ENCODE measurements at places on chromosomes 1 and 21.

DNA sequence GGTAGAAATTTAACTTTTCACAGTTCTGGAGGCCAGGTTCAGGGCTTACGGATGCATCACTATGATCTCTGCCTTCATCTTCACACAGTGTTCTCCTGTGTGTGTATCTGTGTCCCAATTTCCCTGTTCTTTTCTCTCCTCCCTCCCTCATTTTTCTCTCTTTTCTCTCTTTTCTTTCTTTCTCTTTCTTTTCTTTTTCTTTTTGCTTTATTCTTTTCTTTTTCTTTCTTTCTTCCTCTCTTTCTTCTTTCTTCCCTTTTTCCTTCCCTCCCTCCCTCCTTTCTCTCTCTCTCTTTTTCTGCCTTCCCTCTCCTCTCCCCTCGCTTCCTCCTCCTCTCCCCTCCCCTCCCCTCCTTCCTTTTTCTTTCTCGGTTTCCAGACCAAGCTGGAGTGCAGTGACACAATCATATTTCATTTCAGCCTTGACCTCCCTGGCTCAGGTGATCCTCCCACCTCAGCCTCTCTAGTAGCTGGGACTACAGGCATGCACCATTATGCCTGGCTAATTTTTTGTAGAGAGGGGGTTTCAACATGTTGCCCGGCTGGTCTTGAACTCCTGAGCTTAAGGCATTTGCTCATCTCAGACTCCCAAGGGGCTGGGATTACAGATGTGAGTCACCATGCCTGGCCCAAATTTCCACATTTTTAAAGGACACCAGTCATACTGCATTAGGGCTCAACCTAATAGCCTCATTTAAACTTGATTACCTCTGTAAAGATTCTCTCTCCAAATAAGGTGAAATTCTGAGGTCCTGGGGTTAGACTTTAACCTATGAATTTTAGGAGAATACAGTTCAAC, 115.9 kb downstream of the HUNK start:
- DNase-seq: no peak

DNA sequence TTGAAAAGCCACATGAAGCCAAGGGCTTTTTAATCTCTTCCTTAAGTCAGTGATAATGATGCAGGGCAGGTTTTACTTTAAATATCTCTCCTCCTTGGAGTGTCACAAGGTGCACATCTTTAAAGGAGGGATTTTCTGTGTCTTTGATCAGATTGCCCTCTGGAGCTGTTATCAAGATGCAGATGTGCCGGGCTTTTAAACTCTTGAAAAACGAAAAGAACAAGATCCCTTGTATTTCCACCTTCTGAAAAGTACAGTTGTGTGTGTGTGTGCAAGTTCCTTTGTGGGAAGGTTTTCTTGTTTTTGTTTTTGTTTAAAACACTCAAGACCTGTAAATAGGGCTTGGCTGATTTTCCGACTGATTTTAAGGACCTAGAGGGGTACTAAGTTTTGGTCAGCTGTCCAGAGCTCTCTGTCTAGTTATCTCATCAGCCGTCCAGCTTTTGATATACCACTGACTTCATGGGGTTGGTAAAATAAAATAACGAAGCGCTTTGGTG, 1.6 kb downstream of the MARK1 start:
- DNase-seq: no peak

GRCh38 chr1:198755715-198756114, 116.9 kb downstream of the PTPRC start:
- no peak for DNase-seq

- no peak for DNase-seq
These were observed 1.9 kb upstream of the EPHB2 start for GRCh38 chr1:22708777-22709176.

DNA sequence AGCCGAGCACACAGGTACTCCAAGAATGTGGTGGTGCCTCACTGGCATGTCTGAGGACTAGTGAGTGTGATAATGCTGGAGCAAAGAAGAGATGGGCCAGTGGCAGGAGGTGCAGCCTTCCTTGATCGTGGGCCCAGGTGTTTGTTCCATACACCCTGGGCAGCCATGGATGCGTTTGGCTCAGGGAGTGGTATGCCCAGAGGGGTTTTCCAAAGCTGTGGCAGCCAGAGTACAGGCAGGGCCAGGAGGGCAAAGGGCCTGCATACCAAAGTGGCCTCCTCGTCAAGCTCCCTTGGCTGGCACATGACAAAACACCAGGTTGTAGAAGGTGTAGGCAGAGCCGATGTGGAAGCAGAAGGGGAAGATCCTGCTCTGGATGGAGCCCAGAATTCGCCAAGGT, 19.0 kb downstream of the PARS2 start:
- DNase-seq: no peak

DNA sequence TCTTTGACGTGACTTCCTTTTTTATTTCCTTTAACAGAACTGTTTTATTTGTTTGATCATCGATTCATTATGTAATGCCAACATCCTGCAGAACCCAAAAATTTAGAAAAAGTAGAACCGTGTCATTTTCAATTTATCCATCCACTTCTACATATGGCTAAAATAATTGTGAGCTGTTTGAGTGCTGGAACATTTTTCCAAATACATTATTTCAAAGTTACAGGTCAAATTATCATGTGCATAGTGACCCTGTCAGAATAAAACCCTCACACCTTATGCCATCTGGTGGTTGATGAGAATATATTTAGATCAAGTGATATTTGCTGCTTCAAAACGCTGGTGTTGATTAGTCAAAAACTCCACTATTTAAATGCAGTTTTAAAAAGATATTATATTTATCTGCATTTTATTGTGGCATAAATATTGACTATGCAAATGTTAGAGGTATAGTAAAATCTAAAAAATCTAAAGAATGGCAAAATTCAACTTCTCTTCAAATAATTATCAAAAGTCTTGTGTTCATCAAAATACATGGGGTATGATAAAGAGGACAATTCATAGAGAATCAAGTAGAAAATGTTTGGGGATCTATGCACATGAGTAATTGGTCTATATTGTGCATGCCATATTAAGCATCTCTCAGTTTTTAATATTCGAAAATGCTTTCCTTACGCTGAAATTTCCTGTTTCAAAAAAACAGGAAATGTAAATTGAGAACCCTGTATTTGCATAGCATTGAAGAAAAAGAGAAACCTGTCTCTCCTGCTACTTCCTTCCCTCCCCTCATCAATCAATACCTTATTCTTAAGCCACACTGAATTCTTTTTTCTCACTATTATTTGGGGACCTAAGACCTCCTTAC, 39.7 kb downstream of the UBE2U start:
- DNase-seq: peak; percentile 50

GRCh38 chr1:21638531-21639341, 30.4 kb downstream of the RAP1GAP start:
- DNase-seq: peak; percentile 88

DNA sequence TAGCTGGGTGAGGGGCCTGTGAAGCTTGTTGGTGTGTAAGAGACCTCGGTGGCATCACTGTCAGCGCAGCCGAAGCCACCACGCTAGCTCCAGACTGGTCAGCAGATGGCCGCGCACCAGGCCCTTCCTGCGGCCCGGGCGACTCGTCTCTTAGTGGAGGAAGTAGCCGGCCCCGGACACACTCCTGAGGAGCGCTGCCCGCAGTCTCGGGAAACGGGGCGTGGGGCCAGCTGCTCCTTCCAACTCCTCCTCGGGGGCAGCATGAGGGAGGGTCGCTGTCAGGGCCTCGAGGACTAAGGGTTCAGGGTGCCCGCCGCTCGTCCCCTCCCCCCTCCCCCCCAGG, 20.4 kb downstream of the H3-3A start:
- DNase-seq: no peak

DNA sequence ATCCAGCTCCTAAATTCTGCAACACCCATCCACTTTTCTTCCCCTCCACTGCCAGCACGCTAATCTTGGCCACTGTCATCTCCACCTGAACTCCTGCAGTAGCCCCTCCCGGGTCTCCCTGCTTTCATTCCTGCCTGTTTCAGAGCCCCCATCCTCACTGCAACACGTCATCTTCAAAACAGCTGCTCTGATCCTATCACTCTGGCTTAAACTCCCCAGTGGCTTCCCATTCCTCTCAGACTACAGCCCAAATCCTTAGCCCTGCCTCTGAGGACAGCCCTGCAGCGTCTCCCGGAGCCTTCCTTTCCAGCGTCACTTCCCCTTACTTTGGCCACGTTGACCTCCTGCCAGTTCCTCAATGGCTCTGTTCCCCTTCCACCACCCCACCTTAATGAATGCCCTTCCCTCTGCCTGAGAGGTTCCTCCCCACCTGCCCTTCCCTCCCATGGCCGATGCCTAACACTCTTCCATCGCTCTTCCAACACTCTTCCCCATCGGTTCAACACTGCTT, 22.9 kb upstream of the IFNAR2 start:
- DNase-seq: no peak

DNA sequence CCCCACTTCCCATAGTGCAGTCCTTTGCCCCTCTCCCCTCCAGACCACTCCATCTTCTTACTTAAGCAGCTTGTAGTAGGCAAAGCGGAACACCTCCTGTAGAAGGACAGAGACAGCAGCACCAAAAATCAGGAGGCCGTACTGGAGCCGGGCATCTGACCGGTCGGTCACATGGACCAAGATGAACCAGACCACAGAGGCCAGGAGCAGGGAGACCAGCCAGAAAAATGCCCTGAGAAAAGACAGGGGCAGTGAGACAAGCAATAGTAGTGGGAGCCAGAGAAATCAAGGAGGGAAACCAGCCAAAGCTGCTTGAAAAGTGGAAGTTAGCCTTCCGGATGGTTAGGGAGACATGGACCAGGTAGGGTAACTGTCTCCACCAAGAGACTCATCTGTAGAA, 920 bp downstream of the APH1A start:
- no peak for DNase-seq

DNA sequence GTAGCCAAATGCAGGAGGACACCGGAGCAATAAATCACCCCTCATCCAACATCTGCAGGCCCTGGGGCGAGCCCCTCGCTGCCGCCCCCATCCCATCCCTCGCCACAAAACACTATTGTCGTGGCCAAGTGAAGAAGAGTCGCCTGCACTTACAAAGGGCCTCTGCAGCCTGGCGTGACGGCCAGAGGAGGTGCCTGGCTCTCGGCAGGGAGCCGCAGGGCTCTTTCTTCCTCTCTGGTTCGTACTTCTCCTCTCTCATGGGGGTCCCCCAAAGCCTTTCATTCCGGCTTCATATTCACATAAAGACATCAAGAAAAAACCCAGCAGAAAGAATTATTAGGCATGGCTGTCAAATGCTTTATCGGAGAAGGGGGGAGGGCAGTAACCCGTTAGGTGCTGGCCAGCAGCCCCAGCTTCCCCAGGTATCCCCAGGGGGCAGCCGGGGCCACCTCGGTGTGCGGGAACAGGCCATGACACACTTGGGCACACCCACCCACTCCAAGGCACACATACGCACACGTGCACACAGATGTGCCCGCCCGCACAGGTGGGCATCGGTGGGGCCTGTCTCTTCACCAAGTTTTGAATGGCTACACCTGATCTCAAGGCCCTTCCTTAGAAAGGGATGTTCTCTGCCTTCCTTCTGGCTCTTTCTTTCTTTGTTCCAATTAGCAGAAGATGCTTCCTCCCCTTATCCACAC, 149.1 kb downstream of the PRDM16 start:
- no peak for DNase-seq

DNA sequence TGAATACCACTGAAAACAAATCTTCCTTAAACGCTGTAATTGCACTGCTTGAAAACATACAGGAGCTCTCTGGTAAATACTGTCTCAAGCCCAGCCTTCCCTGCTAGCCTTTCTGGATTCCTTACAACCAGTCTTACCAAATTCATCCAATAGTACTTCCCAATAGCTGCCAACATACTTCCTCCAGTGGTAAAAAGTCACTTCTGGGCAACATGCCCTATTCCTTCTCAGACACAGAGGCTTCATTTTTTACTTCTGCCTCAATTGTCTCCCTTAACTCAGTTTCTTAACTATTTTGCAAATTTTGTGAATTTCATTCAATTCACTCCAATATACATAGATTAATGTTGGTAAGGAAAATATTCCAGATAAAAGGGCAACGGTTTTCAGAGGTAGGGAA, 166.3 kb downstream of the TBX15 start:
- no peak for DNase-seq

DNA sequence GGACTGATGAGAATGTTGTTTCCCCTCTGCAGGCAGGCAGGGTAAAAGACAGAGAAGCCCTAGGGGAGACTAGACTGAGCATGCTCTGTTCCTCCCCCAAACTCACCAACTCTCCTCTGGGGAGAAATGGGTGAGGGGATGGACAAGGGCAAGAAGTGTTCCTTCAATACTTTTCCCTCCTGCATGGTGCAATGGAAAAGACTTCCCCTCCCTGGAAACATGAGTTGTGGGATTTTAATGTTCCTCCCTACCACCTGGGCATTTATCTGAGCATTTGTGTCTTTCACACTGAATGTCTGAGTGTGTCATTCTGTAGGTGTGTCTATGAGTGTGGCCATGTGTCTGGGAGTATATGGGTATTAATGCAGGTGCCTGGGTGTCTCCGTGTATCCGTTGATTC, 275.7 kb downstream of the C1orf94 start:
- DNase-seq: no peak

DNA sequence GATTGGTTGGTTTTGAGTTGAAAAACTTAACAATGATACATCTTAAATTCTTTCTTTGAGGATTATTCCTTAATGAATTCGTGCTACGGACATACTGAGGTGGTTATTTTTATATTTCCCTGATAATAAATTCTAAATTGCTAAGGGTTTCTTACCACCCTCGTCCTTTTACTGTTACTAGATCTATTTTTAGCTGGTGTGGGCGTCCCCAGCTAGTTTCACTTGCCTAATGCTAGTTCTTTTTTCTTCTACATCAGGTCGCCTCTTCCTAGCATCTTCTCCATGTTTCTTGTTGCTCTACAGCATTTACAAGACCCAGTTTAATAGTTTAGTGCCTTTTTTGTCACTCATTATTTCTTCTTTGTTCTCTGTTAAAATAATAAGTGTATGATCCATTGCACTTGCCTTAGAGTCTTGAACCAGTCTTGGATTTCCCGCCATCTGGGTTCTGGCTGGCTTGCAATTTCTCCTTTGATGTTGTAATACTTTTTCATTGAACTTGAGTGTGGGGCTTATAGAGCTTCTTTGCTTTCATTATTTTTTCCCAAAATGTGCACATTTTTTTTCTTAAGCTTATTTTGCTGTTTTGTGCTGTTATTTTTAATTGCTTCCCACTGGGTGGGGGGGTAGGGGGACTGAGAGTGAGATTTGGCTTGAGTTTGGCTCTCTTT, 677 bp upstream of the HSD11B1 start:
- DNase-seq: no peak

DNA sequence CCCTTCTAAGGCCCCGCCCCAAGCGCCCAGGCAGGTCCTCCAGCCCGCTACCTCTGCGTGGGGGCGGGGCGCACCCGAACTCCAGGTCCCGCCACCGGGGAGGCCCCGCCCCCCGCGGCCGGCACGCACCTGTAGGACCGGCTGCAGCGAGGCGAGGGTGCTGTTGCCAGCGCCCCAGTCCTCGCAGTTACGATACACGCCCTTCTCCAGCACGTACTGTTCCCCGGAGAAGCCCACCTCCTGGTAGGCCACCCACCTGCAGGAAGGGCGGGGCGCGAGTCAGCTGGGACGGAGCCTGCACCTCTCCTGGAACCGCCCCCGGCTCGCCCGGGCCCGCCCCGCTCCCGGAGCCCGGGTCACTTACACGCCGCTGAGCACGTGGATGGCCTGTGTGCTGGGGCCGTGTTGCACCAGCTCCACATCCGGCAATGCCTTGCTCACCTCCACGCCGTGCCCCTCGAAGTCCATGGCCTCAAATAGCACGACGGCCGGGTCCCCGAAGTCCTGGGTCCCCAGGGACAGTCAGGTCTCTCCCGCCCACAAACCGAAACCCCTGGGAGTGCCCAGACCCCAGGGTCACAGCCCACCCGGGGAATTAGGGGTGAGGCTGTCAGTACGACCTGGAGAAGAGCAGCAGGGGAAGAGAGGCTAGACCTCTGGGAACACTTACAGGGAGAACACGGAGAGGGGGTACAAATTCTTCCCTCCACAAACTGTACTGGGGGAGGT, 17.3 kb downstream of the CRYBG2 start:
- peak; percentile 95 for DNase-seq

GRCh38 chr1:1305300-1306069, 2.2 kb downstream of the ACAP3 start:
- peak; percentile 83 for DNase-seq
